ENCODE measurements at places on chromosomes 3 and 15.
A peak's percentile ranks its signal among the peaks of the same experiment; 100 is the strongest.

DNA sequence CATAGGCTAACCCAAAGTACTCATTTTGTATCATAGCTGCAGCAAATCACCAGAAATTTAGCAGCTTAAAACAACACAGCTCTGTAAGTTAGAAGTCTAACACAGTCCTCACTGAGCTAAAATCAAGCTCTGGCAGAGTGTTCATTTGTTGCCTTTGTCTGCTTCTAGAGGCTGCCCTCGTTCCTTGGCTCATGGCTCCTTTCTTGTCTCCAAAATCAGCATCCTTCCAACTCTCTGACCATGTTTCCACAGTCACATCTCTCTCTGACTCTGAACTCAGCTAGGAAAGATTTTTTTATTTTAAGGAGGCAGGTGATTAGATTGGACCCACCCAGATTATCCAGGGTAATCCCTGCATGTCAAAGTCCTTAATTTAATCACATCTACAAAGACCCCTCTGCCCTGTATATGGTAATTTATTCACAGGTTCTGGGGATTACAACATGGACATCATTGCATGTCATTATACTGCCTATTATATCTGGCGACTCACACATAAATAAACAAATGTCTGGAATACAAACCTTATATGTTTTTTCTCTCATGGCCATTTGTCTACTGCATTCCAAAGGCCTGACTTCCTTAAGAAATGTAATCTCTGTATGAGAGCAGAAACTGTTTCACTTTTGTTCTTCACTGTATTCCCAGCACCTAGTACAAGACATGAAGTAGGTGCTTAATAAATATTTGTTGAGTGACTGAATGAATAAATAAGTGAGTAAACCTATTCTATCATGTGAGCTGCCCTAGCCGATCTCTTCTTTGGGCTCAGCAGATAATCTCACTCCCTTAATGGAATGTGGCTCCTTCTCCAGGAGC lies 15.1 kb upstream of the UACA start:
- DNase-seq, result no peak

GRCh38 chr15:89333959-89334509 lies 590 bp downstream of the POLG start:
- DNase-seq, result no peak

DNA sequence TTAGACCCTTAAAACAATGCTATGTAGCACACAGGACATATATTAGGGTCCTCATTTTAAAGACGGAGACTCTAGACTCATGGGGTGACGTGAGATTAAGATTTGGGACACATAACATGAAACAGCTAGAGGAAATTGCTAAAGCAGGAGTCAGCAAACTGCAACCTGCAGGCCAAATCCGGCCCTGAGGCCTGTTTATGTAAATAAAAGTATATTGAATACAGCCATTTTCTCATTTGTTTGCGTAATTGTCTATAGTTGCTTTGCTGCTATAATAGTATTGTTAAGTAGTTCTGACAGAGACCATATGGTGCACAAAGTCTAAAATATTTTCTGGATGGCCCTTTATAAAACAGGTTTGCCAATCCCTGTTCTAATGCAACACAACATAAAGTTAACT lies 115.5 kb downstream of the TMCO5A start:
- no peak for DNase-seq

DNA sequence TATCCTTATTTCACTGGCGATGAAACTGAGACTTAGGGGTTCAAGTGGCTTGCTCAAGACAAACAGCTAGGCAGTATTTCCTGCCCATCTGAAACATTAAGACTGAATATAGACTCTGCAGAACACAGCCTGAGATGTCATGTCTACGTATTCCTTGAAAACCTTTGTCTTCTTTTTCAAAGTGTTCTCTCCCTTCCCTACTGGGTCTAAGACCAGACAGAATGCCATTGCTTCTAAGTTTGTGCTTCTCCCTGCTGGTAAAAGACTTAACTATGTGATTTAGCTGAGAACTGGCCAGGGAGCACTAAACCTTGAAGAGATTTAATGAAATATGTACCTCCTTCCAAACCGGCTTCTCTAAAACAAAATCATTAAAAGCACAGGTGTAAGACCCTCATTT lies 9.9 kb downstream of the BCL6 start:
- no peak for DNase-seq

GRCh38 chr3:172635588-172635987 lies 75.3 kb downstream of the NCEH1 start:
- DNase-seq, result no peak

DNA sequence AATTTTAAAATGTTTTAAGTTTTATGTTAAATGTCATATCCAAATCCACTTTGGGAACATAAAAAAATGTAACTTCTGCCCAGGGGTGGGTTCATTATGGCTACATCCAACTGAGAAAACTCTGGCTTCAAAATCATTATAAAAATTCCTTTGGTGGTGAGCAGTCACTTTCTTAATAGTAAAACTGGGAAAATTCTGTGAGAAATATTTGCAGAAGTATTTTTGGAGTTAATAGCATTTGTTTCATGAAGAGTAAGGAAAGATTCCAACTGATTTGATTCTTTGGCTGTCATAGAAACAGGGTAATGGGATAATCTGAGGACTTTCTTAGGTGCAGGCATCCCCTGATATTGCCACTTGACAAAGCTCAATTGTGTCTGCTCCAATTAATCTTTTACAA lies 38.8 kb downstream of the CPA3 start:
- no peak for DNase-seq

GRCh38 chr3:16395212-16395611 lies 118.3 kb downstream of the RFTN1 start:
- no peak for DNase-seq

- no peak for DNase-seq
Measured at GRCh38 chr3:11899826-11900225, 53.1 kb upstream of the TAMM41 start.

- no peak for DNase-seq
Measured at GRCh38 chr3:156964577-156964976, 138.4 kb downstream of the LEKR1 start.

GRCh38 chr15:32746116-32746857 lies 28.5 kb downstream of the GREM1 start:
- DNase-seq, result no peak

DNA sequence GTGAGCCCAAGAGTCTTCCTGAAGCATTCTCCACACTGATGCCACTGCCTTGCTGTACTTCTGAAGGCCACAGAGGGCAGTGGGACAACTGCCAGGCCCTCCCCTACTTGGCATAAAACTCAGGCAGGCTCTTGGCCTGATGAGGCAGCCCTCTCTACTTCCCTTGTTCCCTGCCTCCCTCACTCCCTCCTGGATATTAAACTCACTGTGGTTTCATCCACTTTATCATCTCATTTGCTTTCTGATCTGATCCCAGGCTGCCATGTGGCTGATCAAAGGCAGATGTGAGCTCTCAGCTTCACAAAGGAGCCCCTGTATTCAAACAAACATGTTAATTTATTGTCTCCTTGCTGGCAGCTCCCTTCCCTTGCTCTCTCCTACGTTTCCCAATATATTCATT lies 533.5 kb downstream of the IGSF11 start:
- DNase-seq, result peak; percentile 58

Measured in SK-N-SH (cell line).